Activated naive CD4-positive, alpha-beta T cell (primary cell): ENCODE measurements at places on chromosomes 1 and 21.

DNA sequence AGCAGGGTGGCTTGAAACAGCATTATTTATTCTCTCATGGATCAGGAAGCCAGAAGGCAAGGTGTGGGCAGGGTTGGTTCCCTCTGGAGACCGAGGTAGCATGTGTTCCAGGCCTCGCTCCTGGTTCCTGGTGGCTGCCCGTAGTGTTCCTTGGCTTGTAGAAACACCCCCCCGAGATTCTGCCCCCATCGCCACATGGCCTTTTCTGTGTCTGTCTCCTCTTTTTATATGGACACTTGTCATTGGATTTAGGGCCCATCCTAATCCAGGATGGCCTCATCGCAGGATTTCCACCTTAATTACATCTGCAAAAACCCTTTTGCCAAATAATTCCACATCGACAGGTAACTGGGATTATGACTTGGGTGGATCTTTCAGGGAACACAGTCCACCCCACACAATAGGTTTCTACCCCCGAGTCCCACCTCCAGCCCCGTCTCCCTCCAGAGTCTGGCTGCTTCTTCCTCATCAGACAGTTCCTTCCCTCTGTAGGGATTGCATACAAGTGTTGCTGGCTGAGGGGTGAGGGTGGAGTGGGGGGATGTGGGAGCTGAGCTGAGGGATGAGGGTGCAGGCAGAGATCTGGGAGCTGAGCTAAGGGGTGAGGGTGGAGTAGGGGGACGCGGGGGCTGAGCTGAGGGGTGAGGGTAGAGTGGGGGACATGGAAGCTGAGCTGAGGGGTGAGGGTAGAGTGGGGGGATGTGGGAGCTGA lies 12.3 kb upstream of the NPHP4 start:
- no peak for DNase-seq

GRCh38 chr1:179066471-179066870 lies 15.4 kb upstream of the TOR3A start:
- DNase-seq, result no peak

DNA sequence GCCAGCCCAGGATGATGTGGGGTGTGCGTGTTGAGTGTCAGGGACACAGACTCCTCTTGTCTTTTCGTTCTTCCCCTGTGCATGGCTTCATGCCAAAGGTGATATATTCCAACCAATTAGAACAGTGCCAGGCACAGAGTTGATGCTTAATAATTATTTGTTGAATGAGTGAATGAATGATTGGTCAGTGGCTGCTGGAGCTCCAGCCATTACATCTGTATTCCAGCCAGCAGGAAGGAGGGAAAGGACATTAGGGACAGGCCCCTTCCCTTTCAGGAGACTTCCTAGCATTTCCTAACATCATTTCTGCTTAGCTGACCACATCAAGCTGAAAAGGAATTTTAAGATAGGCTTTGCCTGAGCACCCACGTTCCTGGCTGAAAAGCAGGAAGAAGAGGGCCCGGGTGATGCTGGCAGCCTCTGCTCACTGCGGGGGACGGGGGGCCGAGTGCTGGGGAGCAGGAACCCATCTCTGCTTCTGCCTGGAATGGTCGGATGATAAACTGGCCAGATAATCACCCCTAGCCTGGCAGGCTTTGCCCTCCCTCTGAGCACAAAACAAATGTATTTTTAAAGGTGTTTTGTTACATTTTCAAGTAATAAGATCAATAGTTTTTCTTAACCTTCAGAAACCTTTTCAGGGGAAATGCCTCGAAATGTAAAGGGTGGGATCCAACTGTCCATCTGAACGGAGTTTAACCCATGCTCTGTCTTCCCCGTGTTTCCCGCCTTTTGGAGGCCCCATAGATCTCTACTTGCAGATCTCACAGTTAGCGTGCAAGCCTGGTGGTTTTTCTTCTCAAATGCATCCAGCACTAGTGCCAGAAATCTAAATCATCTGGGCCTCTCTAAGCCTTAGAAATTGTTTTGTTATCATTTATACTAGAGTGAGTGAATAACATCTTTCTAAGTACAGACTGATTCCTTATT lies 39.0 kb downstream of the SLC37A1 start:
- DNase-seq, result no peak

DNA sequence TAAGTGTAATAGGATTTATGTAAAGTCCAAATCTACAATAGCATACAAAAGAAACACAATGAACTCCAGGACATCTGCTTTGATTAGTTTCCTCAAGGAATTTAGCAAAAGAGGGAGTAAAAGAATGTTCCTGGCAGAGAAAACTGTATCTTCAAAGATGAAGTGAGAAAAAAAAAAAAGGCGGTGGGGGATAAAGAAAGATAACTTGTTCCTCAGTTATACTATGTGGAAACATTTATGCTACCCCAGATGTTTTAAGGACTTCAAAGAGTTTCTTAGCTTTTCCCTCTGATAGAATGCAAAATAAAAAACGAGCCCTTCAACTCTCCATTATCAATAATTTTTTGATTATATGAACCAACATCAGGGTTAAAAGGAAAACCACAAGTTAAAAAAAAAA lies 908.9 kb upstream of the ADGRL2 start:
- no peak for DNase-seq
